ENCODE measurements at places on chromosomes 2 and 18.
A peak's percentile ranks its signal among the peaks of the same experiment; 100 is the strongest.

GRCh38 chr2:26382564-26382963 is 19.2 kb upstream of the DRC1 start:
- no peak for DNase-seq

DNA sequence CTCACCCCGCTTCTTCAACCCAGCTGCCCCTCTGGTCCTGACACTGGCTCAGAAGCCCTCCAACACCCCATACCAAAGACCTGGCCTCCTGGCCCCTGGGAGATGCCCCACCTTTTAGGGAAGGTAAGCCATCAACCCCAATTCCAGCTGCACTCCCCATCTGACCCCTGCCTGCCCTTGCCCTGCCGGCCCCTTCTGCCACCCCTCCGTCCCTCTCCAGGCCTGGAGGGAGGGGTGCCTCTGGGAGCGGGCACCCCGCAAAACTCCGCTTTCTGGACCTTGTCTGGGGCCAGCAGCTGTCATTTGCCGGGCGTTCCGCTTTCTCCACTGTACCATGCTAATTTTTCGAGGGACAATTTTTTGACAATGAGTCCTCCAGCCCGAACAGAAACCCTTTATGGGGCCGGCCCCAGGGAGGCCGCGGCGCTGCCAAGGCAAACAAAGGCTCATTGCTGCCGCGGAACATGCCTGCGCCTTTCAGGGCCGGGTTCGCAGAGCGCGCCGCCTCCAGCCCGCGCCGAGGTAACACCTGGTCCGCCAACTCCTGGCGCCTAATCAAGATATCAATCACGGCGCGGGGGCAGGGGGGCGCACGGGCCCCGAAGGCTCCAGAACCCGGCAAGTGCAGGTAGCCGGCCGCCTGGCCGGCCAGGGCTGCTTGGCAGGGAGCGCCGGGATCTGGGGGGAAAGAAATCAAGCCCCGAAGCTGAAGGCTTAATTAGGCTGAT is 96.0 kb downstream of the INHBB start:
- no peak for DNase-seq

DNA sequence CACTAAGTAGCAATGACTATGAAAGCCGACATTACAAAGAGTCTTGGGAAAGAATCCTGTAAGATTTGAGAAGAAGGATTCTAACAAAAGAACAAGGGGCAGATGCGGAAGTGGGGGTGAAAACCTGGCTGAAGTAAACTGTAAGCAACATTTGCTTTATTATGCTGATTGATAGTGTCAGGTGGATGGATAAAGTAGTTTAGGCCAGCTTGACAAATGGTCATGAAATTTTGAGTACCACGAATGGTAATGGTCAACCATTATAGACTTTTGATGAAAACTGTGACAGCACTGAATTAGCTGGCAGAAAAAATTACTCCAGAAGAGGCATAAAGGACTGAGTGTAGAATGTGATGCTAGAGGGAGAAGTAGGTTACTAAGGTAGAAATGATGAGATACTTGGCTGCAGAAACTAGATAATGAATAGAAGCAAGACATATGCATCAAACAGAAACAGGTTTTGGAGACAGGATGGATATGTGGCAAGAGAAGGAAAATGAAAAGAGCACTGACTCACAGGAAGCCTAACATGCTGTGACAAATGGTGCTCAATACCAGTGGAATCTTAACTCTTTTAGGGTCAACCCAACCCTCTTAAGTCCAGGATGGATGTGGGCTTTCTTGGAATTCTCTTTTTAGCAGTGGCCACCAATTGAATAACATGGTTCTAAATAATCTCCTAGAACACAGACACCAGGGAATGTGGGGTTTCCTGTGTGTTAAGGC is 6.8 kb downstream of the THUMPD2 start:
- DNase-seq, result no peak

DNA sequence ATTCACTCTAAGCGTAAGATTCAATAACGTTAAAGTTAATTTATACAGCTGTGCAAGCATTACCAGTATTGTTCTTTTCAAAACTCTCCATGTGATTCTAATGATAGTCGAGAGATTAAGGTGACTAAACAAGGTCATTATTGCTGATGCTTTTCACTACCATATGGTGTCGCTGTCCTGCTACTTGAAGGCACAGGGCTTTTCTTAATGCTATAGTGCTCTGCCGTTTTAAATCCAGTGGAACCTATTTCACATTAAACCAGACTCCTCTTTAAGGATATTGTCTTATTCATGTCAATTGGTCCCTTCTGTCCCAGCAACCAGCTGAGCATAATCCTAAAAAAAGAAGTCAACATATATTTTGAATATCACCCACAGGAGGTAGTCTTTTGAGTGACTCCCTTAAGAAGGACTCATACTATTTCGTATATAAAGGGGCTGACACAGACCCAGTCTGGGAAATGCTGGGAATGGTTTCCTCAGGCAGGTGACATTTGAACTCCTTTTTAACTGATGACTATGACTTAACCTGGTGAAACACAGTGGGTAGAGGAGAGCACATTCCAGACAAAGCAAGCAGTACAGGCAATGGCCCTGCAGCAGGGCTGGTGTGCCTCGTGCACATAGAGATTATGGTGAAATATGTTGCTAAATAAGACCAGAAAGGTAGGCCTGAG is 53.9 kb upstream of the CYTIP start:
- DNase-seq, result peak; percentile 4

DNA sequence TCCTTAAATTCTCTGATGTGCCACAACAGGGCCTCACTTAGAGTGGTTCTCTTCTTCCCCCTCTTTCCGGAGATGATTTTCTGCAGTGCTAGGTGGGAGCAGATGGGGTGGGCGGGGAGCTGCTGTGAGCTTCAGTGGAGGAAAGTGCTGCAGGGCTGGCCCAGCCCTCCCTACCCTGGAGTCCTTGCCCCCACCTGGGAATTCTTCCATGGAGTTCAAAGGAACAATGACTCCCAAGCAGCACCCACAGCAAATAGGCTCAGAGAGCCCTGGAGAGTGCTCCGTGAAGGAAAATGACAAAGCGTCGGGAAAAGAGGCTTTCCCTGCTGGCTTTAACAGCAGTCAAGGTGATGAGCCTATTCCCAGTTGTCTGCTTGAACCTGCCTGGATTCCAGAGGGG is 28.8 kb downstream of the LOXHD1 start:
- no peak for DNase-seq

GRCh38 chr2:102932501-102932900 is 170.7 kb downstream of the TMEM182 start:
- DNase-seq, result no peak

- DNase-seq, result no peak
Observed at GRCh38 chr2:25363733-25364132, 22.0 kb upstream of the DNMT3A start.

DNA sequence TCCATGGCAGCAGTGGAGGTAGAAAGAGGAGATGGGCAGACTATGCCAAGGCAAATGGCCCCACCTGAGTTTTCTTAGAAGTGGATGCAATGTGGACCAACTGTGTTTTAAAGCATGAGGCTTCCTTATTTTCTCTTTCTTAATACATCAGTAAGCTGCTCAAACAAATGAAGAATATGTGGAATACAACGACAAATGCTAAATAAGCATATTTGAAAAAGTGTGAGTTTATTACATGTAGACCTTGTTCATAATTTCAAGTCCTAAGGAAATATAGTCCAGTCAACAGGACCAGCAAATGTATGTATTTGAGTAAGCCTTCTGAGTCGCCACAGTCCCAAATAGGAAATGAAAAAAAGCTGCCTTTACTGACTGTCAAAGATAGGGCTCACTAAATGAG is 177.8 kb downstream of the PRPF40A start:
- DNase-seq, result no peak

Measured in AG09319 (cell line).